ENCODE measurements at places on chromosomes 16 and 17.

GRCh38 chr17:42784409-42784808 is 4.0 kb downstream of the WNK4 start:
- no peak for DNase-seq

DNA sequence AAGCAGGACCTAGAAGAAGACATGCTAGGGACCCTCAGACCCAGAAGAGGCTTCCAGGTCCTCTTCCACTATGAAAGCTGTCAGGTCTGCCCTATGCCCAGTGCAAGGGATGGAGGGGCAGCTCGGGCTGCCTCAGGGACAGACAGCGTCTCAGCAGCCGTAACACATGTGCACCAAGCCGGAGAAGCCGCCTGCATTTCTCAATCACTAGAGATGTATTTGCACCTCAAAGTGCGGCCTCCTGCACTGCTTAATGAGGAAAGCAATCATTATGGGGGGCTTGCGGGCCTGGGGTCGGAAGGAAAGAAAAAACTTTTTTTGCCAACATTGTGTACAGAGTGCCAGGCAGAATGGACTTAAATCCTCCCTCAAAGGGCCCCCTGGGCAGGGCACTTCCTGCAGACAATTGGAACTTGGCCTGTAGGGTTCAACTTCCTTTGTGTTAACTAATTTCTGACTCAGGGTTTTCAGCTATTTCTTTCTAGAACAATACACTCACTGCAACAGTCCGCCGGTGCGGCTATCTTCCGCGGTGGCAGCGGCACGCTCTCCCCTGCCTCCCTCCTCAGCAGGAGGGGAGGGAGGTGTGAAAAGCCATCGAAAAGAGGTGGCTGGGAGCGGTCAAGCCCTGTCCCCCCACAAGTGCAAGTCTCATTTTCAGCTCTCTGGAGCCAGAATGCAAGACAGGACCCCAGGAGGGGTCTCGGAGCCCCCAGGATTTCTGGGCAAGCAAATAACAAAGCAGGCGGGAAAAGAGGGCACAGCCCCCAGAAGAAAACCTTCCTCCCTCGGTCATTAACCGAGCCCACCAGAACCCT is 101.2 kb downstream of the ZNF423 start:
- peak; percentile 50 for DNase-seq

- DNase-seq: no peak
Observed at GRCh38 chr17:73030501-73030921, 62.0 kb downstream of the SLC39A11 start.

DNA sequence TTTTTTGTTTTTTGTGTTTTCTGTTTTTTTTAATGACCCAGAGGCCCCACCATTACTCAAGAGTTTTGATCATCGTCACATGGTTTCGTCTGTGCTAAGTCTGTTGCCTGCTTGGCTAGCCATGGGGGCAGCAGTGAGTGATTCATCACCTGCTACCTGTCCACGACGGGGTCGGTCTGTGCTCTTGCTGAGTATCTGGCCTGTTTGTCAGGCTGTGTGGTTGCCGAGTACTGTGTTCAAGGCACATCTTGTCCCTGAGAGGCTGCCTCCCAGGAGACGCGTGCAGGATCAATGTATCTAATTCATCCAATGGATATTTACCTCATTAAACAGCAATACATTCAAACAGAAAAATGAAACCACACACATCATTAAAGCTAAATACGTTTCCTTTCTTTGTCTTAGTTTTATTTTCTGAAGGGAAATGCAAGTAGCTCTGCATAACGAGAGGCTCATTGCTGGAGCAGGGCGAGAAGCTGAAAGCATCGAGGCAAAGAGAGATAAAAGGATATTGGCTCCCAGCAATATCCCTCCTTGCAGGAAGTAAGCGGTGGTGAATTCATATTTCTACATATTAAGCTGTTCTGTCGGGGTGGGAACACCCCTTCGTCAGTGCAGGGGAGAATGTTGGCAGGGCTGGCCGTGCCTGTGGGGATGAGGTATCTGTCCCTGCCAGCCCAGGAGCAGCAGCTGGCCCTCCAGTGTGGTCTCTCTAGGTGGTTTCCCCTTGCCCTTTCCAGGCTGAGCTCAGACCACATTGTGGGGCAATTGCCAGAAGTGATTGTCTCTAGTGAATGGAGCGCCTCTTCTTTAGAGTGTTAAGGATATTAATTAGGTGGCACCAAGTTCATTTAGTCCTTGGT is 166.2 kb upstream of the ASIC2 start:
- DNase-seq: no peak

- no peak for DNase-seq
Observed at GRCh38 chr16:84787263-84787622, 32.5 kb upstream of the CRISPLD2 start.
